ENCODE measurements at places on chromosomes 6 and 20.

DNA sequence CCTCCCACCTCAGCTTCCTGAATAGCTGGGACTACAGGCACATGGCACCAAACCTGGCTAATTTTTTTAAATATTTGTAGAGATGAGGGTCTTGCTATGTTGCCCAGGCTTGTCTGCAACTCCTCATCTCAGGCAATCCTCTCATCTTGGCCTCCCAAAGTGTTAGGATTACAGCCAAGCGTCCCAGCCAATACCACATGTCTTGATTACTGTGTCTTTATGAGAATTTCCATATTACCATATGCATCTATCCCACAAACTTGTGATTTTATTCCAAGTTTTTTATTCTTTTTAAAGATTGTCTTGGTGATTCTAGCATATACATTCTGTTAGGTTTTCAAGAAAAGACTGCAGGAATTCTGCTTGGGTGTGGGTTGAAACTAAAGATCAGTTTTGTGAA, 82.7 kb downstream of the LPA start:
- DNase-seq: no peak

DNA sequence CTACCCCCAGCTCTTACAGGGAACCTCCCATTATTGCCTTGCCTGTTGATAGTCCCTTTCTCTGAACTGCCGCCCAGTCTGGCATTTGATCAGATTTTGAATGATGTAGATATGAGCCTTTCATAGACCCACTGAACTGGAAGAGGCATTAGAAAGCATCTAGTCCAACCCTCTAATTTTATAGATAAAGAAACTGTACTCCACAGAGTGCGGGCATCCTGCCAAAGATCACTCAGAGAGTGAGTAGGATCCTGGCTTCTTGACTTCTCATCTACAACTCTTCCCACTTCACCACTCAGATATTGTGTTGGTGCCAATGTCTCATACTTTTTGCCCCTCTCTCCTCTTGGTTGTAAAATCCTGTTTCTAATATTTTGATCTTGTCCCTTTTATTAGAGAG, 179.2 kb upstream of the BMP2 start:
- DNase-seq: no peak

- DNase-seq: no peak
These were observed 64.5 kb downstream of the THBS2 start for GRCh38 chr6:169189182-169189581.

DNA sequence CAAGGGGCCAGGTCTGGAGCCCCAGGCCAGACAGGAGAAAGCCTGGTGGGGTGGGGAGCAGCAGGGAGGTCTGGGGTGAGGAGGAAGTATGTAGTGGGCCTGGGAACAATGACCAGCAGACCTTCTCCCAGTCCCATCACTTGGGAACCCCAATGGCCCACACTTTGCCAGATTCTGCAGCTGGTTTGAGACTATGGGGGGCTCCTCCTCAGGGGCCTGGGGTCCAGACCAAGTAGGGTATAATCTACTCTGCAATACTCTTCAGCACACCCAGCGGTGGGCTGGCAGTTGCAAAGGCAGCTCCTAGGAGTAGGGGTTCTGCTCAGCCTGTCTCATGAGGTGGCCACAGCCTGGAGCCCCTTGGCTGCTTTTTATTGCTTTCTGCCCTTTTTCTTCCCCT, 52.8 kb downstream of the NPEPL1 start:
- DNase-seq: no peak

DNA sequence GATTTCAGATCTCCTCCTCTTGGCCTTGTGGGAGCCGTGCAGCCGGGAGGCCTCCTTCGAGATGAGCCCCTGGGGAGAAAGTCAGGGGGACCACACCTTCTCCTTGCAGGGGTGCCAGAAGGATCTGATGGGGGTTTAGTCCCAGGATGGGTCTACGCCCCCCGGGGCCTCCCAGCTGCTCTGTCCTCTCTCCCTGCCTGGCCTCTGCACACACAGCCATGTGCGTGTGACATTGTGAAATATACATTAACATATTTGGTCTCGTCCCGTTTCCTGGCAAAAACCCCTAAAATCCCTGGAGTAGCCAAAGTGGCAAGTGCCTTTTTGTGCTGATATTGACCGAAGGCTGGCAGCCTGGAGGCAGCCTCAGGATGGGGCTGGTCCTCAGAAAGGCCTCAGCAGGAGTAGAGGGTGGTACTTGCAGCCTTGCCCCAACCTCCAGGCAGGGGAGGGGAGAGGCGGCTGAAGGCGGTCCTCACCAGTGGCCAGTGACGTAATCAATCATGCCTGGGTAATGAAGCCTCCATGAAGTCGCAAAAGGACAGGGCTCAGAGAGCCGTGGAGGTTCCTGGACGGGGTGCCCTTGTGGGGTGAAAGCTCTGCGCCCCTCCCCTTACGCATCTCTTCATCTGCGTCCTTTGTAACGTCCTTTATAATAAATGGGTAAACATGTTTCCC, 5.1 kb upstream of the HELZ2 start:
- no peak for DNase-seq
